ENCODE measurements at places on chromosomes 7 and 10. TPM values are rescaled to one million over a fixed set of nuclear protein-coding genes. Genes with fewer than 3 reads are reported as not detected.

The OGDHL gene
- not detected for total RNA-seq

The BMPER gene
- total RNA-seq: 0.50 TPM

The TMEM225B gene
- total RNA-seq: 1.4 TPM

The PTN gene
- total RNA-seq: not detected

The OR2A25 gene
- total RNA-seq: not detected

The SMO gene
- 0.50 TPM for total RNA-seq

The FAS gene
- total RNA-seq: 17.3 TPM

The CFAP69 gene
- total RNA-seq: not detected

The UPK3B gene
- total RNA-seq: 3.3 TPM

The GNGT1 gene
- not detected for total RNA-seq

The RBP3 gene
- not detected for total RNA-seq

DNA sequence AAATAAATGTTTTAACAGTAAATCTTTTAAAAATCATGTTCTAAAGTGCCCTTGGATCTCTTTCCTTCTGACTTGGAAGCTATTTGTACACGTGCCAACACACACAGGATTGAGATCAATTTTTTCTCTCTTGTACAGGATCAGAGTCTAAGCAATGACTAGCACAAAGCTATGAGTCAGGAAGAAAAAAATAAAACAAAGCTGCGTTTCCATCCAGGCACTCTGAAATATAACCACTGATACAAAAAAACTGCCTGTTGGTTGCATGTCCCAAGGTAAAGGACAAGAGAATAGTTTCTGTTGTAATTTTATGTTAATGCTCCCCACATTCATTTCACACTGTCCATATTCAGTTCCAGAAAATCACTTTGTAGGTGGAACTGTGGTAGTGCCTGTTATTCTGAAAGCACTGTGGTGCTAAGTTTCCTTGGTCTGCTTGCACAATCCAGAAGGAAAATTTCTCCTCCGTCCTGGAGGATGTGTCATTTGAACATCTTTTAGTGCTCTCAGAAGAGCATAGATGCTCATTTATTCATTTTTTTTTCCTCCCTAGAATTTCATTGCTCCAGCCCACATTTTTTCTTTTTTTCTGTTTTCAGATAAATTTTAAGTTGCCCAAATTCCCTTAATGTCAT, 113.4 kb downstream of the PLXDC2 start:
- H3K4me3 ChIP-seq: no peak overlapping the region
- no peak overlapping the region for H3K27ac ChIP-seq
- H3K36me3 ChIP-seq: no peaks in the 10 kb centered on the region
- DNase-seq: no peak
- H3K27me3 ChIP-seq: no peaks in the 10 kb centered on the region

DNA sequence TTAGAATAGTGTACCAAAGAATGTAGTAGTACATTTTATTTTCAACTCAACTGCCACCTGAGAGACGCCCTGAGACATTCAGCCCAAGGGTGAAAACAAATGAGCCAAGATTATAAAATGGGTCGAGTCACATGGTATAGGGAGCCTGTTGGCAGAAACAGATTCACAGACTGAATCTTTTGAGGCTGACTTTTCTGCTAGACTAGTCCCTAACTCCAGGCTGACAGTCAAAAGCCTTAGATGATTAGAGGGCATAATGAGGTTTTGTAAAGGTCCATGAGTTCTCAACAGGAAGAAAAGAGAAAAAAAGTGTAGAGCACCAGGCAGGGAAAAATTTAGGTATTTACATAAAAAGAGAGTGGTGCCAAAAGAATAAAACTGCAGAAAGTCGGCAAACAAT, 128.0 kb downstream of the NXPH1 start:
- H3K27me3 ChIP-seq: no peaks in the 10 kb centered on the region
- no peak for DNase-seq
- H3K4me3 ChIP-seq: no peak overlapping the region

- no peaks in the 10 kb centered on the region for H3K36me3 ChIP-seq
- no peak for DNase-seq
- H3K4me3 ChIP-seq: no peak overlapping the region
- no peaks in the 10 kb centered on the region for H3K4me1 ChIP-seq
Measured at GRCh38 chr7:17532861-17533404, 234.5 kb downstream of the AHR start.

GRCh38 chr10:114031073-114031972, 12.3 kb upstream of the ADRB1 start:
- no peak overlapping the region for H3K27ac ChIP-seq
- no peaks in the 10 kb centered on the region for H3K4me1 ChIP-seq
- no peaks in the 10 kb centered on the region for H3K27me3 ChIP-seq
- no peaks in the 10 kb centered on the region for H3K36me3 ChIP-seq
- DNase-seq: no peak

- H3K4me1 ChIP-seq: no peaks in the 10 kb centered on the region
- no peak for DNase-seq
- H3K36me3 ChIP-seq: no peaks in the 10 kb centered on the region
- H3K27me3 ChIP-seq: no peaks in the 10 kb centered on the region
- H3K4me3 ChIP-seq: no peak overlapping the region
Measured at GRCh38 chr10:118163217-118163616, 116.5 kb upstream of the RAB11FIP2 start.

- H3K36me3 ChIP-seq: peaks cover 36% of the 10 kb centered on the region
- no peak for DNase-seq
- H3K4me3 ChIP-seq: no peak overlapping the region
- H3K27me3 ChIP-seq: no peaks in the 10 kb centered on the region
Measured at GRCh38 chr10:73814896-73815718, 3.7 kb upstream of the NDST2 start.

DNA sequence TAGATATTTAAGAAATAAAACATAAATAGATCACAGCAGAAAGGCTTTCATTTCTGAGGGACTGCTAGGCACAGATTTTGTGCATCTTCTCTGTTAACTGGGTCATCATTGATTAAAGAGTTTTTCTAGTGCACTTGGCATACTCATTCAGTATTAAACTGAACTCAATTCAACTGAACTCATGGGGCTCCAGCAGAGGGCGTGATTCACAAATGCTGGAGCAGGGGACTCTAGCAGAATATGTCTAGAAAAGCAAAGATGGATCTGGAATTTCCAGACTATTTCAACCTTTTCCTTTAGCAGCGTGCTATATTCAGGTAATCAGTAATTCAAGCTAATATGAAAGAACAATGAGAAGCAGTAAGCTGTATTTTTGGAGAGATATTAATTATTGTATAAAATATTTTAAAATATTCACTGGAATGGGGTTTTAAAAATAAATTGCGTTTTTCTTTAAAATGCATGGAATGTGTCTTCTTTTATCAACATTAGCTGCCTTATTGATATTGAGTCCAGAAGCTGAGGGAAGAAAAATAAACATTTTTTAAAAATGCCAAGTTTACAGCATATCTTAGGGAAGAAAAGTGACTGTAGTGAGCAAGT, 296.8 kb upstream of the CACNA2D1 start:
- no peak for DNase-seq
- H3K4me1 ChIP-seq: no peaks in the 10 kb centered on the region
- no peak overlapping the region for H3K4me3 ChIP-seq
- H3K36me3 ChIP-seq: no peaks in the 10 kb centered on the region

DNA sequence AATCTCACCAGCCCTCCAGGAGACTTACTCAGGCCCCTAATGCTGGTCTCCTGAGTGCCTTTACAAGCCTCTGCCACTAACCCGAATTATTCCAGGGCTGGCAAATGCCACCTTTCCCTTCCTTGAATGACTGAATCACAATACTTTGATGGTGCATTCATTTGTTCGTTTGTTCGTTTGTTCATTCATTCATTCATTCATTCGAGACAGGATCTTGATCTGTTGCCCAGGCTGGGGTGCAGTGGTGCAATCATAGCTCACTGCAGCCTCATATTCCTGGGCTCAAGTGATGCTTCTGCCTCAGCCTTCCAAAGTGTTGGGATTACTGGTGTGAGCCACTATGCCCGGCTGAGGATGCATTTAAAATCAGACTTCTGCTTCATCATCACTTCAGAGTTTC, 6.0 kb downstream of the ZNF12 start:
- peaks cover 61% of the 10 kb centered on the region for H3K36me3 ChIP-seq
- no peak overlapping the region for H3K27ac ChIP-seq
- H3K4me1 ChIP-seq: peaks cover 23% of the 10 kb centered on the region
- no peak for DNase-seq
- H3K4me3 ChIP-seq: no peak overlapping the region
- H3K27me3 ChIP-seq: no peaks in the 10 kb centered on the region

- no peak overlapping the region for H3K4me3 ChIP-seq
- H3K36me3 ChIP-seq: no peaks in the 10 kb centered on the region
- DNase-seq: no peak
- no peaks in the 10 kb centered on the region for H3K4me1 ChIP-seq
Measured at GRCh38 chr7:101939136-101939695, 121.8 kb downstream of the CUX1 start.

DNA sequence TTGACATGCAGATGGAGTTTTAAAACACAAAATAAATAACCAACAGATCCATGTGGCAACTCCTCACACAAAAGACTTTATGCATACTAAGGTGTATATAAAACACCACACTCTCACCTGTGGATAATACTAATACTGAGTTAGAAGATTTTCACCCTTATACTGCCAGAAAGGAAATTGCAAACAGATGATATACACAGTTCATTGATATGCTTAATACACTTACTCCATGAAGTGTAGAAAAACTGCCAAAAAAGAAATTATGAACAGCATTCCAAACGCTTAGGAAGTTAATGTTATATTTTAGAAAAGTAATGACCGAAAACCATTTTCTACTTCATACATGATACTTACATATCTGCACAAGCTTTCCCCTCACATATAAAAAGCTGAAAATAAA, 17.6 kb upstream of the SNX13 start:
- no peaks in the 10 kb centered on the region for H3K36me3 ChIP-seq
- H3K27ac ChIP-seq: no peak overlapping the region
- H3K4me3 ChIP-seq: no peak overlapping the region
- no peaks in the 10 kb centered on the region for H3K27me3 ChIP-seq
- H3K4me1 ChIP-seq: no peaks in the 10 kb centered on the region

GRCh38 chr7:11727864-11728263, 104.1 kb downstream of the THSD7A start:
- no peak overlapping the region for H3K27ac ChIP-seq
- H3K27me3 ChIP-seq: no peaks in the 10 kb centered on the region
- no peaks in the 10 kb centered on the region for H3K36me3 ChIP-seq

DNA sequence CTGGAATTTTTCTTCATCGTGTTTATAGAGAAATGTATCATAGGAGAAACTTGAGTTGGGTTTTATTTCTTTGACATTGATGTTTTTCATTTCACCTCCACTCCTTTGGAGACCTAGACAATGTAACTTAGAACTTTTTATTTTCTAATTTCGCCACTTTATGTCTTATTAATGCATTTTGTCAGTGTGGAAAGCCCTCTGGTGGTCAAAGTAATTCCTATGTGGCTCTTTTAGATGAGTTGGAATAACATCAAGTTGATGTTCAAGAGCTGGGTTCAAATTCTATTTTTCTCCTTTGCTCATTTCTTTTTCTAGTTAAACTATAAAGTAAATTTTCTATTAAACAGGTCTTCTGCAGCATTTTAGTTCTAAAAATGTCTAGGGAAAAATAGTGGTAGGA, 478.6 kb downstream of the LRMDA start:
- DNase-seq: no peak
- H3K4me1 ChIP-seq: no peaks in the 10 kb centered on the region
- no peaks in the 10 kb centered on the region for H3K27me3 ChIP-seq
- H3K27ac ChIP-seq: no peak overlapping the region
- H3K36me3 ChIP-seq: no peaks in the 10 kb centered on the region

- H3K36me3 ChIP-seq: no peaks in the 10 kb centered on the region
Measured at GRCh38 chr10:79055100-79055782, 13.5 kb upstream of the ZMIZ1 start.

DNA sequence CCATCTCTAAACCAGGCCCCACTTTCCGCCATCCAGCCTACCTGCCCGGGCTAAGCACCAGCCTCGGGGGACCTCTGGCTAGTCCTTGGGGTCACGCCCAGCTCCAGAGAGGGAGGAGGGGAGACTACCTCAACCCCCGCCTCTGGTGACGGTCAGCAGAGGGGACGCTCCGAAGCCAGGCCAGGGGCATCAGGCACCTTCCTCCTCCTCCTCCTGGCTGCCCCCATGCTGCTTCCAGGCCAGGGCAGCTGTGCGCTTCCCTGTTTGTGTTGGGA, 4.0 kb upstream of the SMARCD3 start:
- peaks cover 30% of the 10 kb centered on the region for H3K4me1 ChIP-seq
- H3K4me3 ChIP-seq: no peak overlapping the region
- no peak for DNase-seq
- H3K27me3 ChIP-seq: peaks cover 24% of the 10 kb centered on the region
- H3K27ac ChIP-seq: no peak overlapping the region

GRCh38 chr10:105745596-105746148, 1104.6 kb downstream of the SORCS3 start:
- H3K27me3 ChIP-seq: no peaks in the 10 kb centered on the region
- no peaks in the 10 kb centered on the region for H3K4me1 ChIP-seq
- H3K27ac ChIP-seq: no peak overlapping the region
- H3K36me3 ChIP-seq: no peaks in the 10 kb centered on the region
- no peak overlapping the region for H3K4me3 ChIP-seq
- no peak for DNase-seq

- no peak overlapping the region for H3K27ac ChIP-seq
- peak; percentile 53 for DNase-seq
- H3K27me3 ChIP-seq: no peaks in the 10 kb centered on the region
- no peak overlapping the region for H3K4me3 ChIP-seq
- peaks cover 64% of the 10 kb centered on the region for H3K36me3 ChIP-seq
Measured at GRCh38 chr7:139602143-139602722, 78.7 kb downstream of the CLEC2L start.

- no peaks in the 10 kb centered on the region for H3K4me1 ChIP-seq
- DNase-seq: no peak
- H3K27ac ChIP-seq: no peak overlapping the region
- H3K36me3 ChIP-seq: no peaks in the 10 kb centered on the region
- no peaks in the 10 kb centered on the region for H3K27me3 ChIP-seq
Measured at GRCh38 chr7:44221231-44221791, 20.5 kb downstream of the YKT6 start.

DNA sequence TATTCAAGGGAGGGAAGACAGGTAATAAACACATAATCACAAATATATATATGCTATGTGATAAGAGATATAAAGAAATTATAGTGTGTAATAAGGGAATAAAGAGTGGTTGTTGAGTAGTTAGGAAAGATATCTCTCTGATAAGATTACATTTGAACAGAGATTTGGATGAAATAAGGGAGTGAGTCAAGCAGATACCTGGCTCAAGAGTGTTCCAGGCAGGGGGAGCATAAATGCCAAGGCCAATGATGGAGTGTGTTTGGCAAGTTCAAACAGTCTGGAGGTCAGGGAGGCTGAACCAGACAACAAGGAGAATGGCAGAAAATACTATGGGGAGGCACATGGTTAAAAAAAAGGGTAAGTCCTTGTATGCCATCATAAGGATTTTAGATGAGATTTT, 4.8 kb upstream of the GNAI1 start:
- H3K27me3 ChIP-seq: peaks cover 4% of the 10 kb centered on the region
- H3K4me3 ChIP-seq: no peak overlapping the region
- no peak overlapping the region for H3K27ac ChIP-seq
- DNase-seq: no peak
- H3K4me1 ChIP-seq: peaks cover 5% of the 10 kb centered on the region
